ENCODE measurements at places on chromosomes 7 and 10. TPM values are rescaled to one million over a fixed set of nuclear protein-coding genes. Genes with fewer than 3 reads are reported as not detected.

Gene OR6V1
- total RNA-seq, result not detected

Gene PNPLA8
- 11.4 TPM for total RNA-seq

Gene NEUROD6
- not detected for total RNA-seq

Gene BRI3
- 54.0 TPM for total RNA-seq

Gene KNDC1
- 0.44 TPM for total RNA-seq

Gene PLOD3
- total RNA-seq, result 67.4 TPM

Gene PHKG1
- total RNA-seq, result 0.44 TPM

Gene HNRNPF
- 449 TPM for total RNA-seq

- H3K27ac ChIP-seq, result no peak overlapping the region
- H3K4me3 ChIP-seq, result no peak overlapping the region
- peaks cover 12% of the 10 kb centered on the region for H3K36me3 ChIP-seq
- DNase-seq, result no peak
Observed at GRCh38 chr10:28236591-28236990, 66.3 kb downstream of the MPP7 start.

DNA sequence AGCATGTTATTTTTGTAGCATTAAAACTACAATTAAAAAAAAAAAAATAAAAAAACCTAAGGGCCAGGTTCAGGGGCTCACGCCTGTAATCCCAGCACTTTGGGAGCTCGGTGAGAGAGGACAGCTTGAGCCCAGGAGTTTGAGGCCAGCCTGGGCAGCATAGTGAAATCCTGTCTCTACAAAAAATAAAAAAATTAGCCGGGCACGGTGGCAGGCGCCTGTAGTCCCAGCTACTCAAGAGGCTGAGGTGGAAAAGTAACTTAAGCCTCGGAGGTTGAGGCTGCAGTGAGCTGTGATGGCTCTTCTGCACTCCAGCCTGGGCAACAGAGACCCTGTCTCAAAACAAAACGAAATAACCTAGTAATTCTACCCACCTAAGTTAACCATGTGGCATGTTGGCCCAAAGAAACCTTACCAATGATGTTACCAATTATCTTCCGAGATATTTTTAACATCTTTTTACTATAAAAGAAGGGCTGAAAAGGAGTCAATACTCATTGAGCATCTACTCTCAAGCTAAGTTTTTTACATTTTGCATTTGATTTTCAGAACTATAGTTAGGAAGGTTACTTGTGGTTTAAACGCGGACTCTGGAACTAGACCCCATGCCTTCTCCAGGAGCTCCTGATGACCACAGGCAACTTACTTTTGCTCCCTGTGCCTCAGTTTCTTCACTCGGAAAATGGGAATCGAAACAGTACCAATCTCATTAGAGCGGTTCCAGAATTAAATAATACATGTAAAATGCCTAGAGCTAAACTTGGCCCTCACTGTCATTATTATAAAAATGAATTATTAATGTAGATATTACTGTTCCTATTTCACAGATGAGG, 1.4 kb downstream of the ITGB1 start:
- H3K4me3 ChIP-seq, result peak overlapping the region; percentile 91
- peak overlapping the region; percentile 96 for H3K27ac ChIP-seq
- no peak for DNase-seq
- H3K4me1 ChIP-seq, result peaks cover 66% of the 10 kb centered on the region

GRCh38 chr7:137325927-137326326, 17.6 kb downstream of the PTN start:
- H3K27me3 ChIP-seq, result no peaks in the 10 kb centered on the region
- H3K27ac ChIP-seq, result no peak overlapping the region
- no peaks in the 10 kb centered on the region for H3K36me3 ChIP-seq
- DNase-seq, result no peak
- H3K4me1 ChIP-seq, result no peaks in the 10 kb centered on the region

DNA sequence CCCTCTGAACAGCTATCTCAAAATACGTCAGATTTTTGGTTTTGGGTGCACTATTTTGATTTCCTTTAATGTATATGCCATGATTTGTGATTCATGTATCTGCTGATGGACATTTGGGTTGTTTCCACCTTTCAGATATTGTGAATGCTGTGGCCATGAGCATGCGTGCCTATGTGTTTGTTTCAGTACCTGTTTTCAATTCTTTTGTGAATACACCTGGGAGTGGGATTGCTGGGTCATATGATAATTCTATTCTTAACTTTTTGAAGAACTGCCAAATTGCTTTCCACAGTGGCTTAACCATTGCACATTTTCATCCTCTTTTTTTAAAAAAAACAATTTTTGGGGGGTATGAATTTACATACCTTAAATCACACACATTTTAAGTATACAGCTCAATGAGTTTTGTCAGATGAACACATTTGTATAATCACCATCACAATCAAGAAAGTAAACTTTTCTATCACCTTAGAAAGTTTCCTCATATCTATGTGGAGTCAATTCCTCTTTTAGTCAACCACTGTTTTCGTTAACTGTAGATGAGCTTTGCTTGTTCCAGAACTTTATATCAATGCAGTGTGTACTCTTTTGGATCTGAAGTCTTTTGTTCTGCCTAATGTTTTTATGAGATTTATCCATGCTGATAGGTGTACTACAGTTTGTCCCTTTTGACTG, 36.9 kb downstream of the CYP26A1 start:
- H3K36me3 ChIP-seq, result no peaks in the 10 kb centered on the region
- no peak overlapping the region for H3K27ac ChIP-seq
- no peak overlapping the region for H3K4me3 ChIP-seq
- no peaks in the 10 kb centered on the region for H3K27me3 ChIP-seq

GRCh38 chr7:74063223-74063641, 20.4 kb upstream of the LIMK1 start:
- H3K27ac ChIP-seq, result no peak overlapping the region
- H3K4me1 ChIP-seq, result peaks cover 39% of the 10 kb centered on the region
- H3K4me3 ChIP-seq, result peak overlapping the region; percentile 31
- H3K36me3 ChIP-seq, result no peaks in the 10 kb centered on the region
- H3K27me3 ChIP-seq, result peaks cover 13% of the 10 kb centered on the region

- DNase-seq, result no peak
- peaks cover 6% of the 10 kb centered on the region for H3K36me3 ChIP-seq
- no peaks in the 10 kb centered on the region for H3K4me1 ChIP-seq
- H3K4me3 ChIP-seq, result no peak overlapping the region
- no peaks in the 10 kb centered on the region for H3K27me3 ChIP-seq
- no peak overlapping the region for H3K27ac ChIP-seq
Observed at GRCh38 chr7:117217106-117218035, 105.5 kb downstream of the WNT2 start.

GRCh38 chr7:76193466-76193865, 8.2 kb upstream of the SRRM3 start:
- no peak overlapping the region for H3K4me3 ChIP-seq
- peaks cover 6% of the 10 kb centered on the region for H3K4me1 ChIP-seq
- peaks cover 4% of the 10 kb centered on the region for H3K27me3 ChIP-seq
- H3K27ac ChIP-seq, result no peak overlapping the region
- no peaks in the 10 kb centered on the region for H3K36me3 ChIP-seq

GRCh38 chr7:8507566-8507965, 74.2 kb downstream of the NXPH1 start:
- no peak for DNase-seq
- no peak overlapping the region for H3K4me3 ChIP-seq
- no peaks in the 10 kb centered on the region for H3K36me3 ChIP-seq
- H3K27ac ChIP-seq, result no peak overlapping the region
- H3K4me1 ChIP-seq, result no peaks in the 10 kb centered on the region

GRCh38 chr10:78700413-78700812, 368.4 kb upstream of the ZMIZ1 start:
- H3K4me1 ChIP-seq, result no peaks in the 10 kb centered on the region
- no peak overlapping the region for H3K27ac ChIP-seq
- H3K36me3 ChIP-seq, result no peaks in the 10 kb centered on the region
- H3K4me3 ChIP-seq, result no peak overlapping the region
- DNase-seq, result no peak

- DNase-seq, result no peak
- no peak overlapping the region for H3K27ac ChIP-seq
- H3K4me3 ChIP-seq, result no peak overlapping the region
- H3K27me3 ChIP-seq, result no peaks in the 10 kb centered on the region
- H3K4me1 ChIP-seq, result no peaks in the 10 kb centered on the region
- no peaks in the 10 kb centered on the region for H3K36me3 ChIP-seq
Observed at GRCh38 chr10:2047679-2048078, 310.4 kb upstream of the ADARB2 start.

GRCh38 chr7:33061282-33061937, 1.2 kb downstream of the NT5C3A start:
- H3K27ac ChIP-seq, result peak overlapping the region; percentile 90
- no peaks in the 10 kb centered on the region for H3K27me3 ChIP-seq
- peaks cover 41% of the 10 kb centered on the region for H3K4me1 ChIP-seq

DNA sequence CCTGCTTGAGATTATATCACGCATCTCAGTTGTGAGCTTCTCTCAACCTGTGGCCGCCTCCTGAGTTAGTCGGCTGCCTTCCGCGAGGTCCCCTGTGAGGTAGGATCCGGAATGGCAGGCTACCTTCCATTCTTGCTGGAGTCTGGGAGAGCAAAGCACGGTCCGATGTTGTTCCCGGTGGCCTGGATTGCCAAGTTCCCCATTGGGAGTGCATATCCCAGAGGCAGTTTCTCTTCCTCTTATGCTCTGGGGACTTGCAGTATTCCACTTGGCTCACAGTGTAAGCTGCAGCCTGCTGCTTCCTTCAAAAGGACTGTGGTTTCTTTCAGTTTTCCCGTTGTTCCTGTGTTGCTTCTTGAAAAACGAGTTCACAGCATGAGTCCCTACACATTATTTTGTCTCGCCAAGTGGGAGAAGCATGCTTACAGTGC, 225.4 kb upstream of the ZWINT start:
- H3K4me1 ChIP-seq, result no peaks in the 10 kb centered on the region
- no peak overlapping the region for H3K4me3 ChIP-seq
- H3K36me3 ChIP-seq, result no peaks in the 10 kb centered on the region
- no peaks in the 10 kb centered on the region for H3K27me3 ChIP-seq

GRCh38 chr7:25805027-25805687, 346.8 kb upstream of the NFE2L3 start:
- no peak overlapping the region for H3K27ac ChIP-seq
- no peaks in the 10 kb centered on the region for H3K36me3 ChIP-seq
- no peak for DNase-seq
- H3K27me3 ChIP-seq, result no peaks in the 10 kb centered on the region
- H3K4me1 ChIP-seq, result no peaks in the 10 kb centered on the region
- H3K4me3 ChIP-seq, result no peak overlapping the region

- peaks cover 75% of the 10 kb centered on the region for H3K4me1 ChIP-seq
- no peaks in the 10 kb centered on the region for H3K27me3 ChIP-seq
- no peak overlapping the region for H3K4me3 ChIP-seq
- H3K27ac ChIP-seq, result peak overlapping the region; percentile 93
Observed at GRCh38 chr7:43769281-43769680, 10.8 kb downstream of the BLVRA start.

DNA sequence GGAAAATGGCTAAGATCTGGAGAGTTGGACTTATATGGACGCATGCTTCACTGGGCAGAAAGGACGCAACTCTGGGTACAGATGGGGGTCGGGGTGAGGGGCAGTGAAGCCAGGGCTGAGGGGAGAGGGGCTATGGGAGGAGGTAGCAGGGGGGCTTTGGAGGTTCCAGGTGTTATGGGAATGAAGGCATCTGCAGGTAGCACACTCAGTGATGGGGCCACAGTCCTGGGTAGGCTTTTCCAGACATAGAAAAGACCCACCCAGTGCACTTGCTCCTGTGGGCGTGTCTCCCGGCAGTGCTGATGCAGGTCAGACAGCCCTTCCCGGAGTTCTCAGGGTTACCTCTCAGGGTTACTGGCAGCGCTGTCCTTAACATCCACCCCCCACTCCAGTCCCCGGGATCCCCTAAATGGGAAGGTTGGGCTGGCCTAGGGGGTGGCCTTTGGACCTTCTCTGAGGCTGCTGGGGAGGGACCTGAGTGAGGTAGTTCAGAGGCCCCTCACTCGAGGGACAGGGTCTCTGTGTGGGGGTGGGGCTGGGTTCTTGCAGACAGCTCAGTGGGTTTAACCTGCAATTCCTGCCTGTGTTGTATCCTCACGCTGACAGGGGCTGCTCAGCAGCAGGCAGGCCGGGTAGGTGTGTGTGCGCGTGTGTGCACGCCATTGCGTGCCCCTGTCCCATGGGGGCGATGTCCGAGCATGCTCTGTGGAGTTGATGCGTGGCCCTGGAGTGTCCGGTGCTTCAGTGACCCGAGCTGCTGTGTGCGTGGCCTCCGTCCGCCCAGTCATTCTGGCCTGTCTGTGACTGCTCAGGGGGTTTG, 6.2 kb downstream of the ZYX start:
- peaks cover 69% of the 10 kb centered on the region for H3K4me1 ChIP-seq
- no peak overlapping the region for H3K4me3 ChIP-seq
- no peaks in the 10 kb centered on the region for H3K27me3 ChIP-seq
- no peak overlapping the region for H3K27ac ChIP-seq
- no peak for DNase-seq
- H3K36me3 ChIP-seq, result peaks cover 26% of the 10 kb centered on the region

DNA sequence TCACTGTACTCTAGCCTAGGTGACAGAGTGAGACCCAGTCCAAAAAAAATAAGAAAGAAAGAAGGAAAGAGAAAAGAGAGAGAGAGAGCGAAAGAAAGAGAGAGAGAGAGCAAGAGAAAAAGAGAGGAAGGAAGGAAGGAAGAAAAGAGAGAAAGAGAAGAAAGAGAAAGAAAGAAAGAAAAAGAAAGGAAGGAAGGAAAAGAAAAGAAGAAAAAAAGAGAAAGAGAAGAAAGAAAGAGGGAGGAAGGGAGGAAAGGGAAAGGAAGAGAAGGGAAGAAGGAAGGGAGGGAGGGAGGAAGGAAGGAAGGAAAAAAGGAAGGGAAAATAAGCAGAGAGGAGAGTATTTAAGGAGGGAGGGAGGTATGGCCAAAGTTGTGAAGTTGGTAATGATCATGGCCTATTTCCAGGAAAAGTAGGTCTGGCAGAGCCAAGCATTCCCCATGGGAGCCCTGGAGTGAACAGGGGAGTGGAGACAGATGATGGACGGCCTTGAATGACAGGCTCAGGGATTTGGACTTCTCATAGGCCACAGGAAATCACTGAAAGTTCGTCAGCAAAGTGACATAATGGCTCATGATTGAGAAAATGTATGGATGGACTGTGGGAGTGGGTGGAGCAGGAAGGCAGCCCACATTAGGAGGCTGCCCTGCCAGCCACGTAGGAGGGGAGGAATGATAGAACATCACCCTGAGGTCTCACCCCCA, 44.8 kb upstream of the CUX1 start:
- DNase-seq, result no peak
- no peak overlapping the region for H3K4me3 ChIP-seq
- no peaks in the 10 kb centered on the region for H3K4me1 ChIP-seq

DNA sequence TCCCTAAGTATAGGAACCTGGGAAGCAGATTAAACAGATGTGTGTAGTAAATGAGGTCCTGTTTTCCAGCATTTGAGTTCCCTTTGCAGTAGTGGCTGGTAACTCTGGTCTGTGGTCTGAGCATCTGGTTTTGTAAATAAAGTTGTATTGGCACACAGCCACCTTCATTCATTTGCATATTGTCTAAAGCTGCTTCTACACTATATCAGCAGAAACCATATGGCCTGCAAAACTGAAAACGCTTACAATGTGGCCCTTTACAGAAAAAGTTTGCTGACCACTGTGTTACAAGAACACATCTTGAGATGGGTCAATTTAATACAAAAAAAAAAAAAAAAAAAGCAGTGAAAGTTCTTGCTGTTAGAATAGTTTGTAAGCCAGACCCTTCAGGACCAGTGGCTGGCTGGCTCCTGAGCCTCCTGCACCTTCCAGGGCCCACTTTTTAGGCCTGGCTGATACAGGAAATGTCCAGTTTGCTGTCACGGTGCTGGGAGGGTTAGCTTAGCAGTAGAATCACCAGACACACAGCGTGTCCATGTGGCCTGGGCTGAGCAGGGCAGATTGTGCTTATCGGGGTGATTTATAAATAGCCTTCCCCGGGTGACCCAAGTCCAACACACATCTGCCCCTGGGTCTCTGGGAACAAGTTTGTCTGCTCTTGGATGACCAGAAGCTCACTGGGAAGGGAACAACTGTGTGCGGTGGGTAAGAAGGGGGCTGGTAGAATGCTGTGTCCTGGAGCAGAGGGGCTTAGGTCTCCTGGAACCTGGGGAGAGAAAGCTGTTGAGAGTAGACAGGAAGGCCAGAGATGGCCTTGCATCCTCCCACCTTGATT, 1.4 kb downstream of the C10orf71 start:
- H3K36me3 ChIP-seq, result no peaks in the 10 kb centered on the region
- no peak for DNase-seq
- no peak overlapping the region for H3K27ac ChIP-seq
- peaks cover 37% of the 10 kb centered on the region for H3K27me3 ChIP-seq
- H3K4me3 ChIP-seq, result no peak overlapping the region

All from HepG2 (cell line).